ENCODE measurements at places on chromosomes 1 and 21.

GRCh38 chr1:43835082-43836021, 98.2 kb upstream of the ARTN start:
- no peak for DNase-seq

DNA sequence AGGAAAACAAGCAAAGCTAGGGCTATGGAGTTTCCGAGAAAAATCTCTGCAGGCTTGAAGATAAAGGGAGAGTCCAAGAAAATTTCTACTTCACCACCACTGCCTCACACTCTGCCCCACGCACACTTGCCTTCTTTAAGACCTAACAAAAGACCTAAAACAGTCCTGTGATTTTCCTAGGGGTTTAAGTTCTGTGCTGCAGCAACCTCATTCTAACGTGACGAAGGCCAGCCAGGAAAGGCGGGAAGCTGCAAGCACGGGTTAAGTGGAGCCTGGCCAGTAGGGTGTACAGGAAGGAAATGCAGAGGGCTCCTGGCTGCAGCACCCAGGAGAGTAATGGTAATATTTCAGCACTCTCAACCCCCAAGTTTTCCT, 1.5 kb downstream of the SPATA6 start:
- no peak for DNase-seq

GRCh38 chr1:55334797-55335196, 119.6 kb upstream of the USP24 start:
- DNase-seq, result no peak

GRCh38 chr1:232978091-232978634, 27.8 kb downstream of the NTPCR start:
- DNase-seq, result no peak

- no peak for DNase-seq
Measured at GRCh38 chr1:232983817-232984567, 33.6 kb downstream of the NTPCR start.

GRCh38 chr1:53639251-53639763, 99.7 kb downstream of the GLIS1 start:
- no peak for DNase-seq

GRCh38 chr1:67401443-67401842, 28.8 kb downstream of the SERBP1 start:
- no peak for DNase-seq

GRCh38 chr1:188904201-188904600, 1573.5 kb downstream of the BRINP3 start:
- DNase-seq, result no peak

DNA sequence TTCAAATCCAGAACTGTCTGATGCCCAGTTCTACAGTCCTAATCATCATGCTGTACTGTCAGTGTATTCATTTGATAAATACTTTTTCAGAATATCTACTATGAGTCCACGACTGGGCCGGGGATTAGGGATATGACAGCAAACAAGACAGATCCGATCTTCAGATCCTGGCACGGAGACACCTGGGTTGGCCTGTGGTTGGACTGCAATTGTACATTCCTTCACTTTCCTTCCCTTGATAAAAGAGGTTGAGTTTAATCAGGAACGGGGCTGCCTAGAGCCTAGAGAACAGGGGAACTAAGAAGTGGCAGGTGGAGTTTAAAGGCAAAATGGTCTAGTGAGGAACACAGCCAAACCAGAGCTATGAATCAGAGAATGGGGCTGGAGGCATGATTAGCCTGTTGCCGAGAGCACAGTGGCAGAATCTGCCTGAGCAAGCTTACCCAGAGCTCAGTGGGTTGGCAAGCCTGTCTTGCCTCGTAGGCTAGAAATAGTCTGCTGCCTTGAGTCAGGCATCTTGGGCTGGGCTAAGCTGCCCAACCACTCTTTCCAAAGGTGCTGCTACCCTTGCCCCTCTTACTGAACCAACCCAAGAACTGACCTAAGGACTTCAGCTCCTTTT, 38.1 kb upstream of the PTCH2 start:
- no peak for DNase-seq

GRCh38 chr1:214389734-214390133, 108.8 kb downstream of the SMYD2 start:
- no peak for DNase-seq

GRCh38 chr1:164713456-164714207, 154.6 kb downstream of the PBX1 start:
- no peak for DNase-seq

DNA sequence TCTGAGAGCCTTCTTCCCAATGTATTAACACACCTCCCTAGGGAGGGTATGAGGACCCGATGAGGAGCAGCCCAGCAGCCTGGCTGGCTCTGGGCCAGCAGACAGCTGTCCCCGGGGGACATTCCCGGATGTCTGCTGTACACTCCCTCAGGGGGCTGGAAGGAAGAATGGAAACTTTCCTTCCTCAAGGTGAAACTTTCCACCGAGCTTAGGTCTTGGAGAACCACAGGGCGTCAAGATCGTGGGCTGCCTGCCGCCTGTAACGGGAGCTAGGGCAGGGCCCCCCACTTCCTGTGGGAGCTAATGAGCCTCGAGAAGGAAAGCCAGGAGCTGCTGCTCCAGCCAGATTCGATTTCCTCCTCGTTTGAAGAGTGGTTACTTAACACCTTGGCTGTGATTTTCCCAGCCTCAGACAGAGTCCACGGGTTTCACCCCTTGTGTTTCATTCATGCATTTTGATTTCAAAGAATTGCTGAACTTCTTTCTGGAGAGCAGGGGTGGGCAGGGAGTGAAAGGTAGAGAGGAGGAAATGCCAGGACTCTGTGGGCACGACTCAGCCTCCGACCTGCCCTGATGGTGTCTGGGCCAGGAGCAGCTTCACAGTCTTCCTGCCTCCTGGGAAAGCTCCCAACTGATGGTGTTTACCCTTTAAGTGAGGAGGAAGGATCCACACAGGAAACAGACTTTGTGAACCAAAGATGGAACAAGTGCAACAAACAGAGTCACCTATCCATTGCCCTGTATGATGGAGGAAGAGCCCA, 29.7 kb downstream of the UBE2T start:
- no peak for DNase-seq

GRCh38 chr1:111653709-111654108, 34.1 kb downstream of the RAP1A start:
- DNase-seq, result no peak

DNA sequence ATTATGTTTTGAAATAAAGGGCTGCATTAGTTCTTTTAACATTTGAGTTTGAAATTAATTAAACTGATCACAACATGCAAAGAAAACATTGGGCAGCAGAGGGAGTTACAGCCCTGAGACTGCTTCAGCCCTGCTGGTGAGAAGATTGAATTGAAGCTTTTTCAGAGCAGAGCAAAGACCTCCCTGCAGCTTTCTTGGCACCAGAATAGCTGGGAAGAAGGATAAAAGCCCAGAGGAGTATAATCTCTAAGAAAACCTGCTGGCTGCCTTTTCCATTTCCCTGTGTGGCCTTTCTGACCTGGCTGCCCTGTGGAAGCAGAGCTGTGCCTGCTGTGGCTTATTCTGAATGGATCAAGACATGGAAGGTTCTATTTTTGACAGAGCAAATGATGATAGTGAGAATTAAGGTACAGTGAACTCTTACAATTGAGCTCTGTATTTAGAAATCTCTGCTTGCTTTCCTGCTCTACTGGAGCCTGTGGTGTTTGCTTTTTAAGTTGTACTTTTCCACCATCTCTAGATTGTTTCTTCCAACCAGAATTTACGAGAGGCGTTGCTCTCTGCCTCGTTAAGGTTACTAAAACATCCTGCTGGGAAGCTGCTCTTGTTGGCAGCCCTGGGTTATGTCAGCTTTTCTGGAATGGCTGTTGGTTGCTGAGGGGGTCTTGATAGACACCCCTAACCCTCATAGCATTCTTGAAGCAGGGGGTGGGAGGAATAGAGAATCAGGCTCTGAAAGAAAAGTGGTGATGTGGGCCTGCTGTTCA, 9.9 kb downstream of the SNRPE start:
- no peak for DNase-seq

DNA sequence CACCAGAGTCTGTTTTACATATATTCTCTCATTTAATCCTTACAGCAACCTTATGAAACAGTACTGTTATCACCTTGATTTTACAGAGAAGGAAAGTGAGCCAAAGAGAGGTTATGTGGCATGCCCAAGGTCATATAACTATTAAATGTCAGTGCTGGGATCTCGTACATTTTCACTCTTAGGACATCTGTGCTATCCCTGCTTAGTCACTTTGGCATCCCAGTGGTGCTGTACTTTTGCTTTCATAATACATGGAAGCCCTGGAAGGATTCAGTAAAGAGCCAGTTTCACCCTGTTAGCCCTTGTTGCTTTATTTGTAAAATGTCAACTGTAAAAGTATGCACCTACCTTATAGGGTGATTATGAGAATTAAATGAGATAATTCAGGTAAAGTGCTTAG, 104.4 kb downstream of the NFIA start:
- no peak for DNase-seq

GRCh38 chr1:50473513-50473912, 50.3 kb upstream of the DMRTA2 start:
- DNase-seq, result no peak

- no peak for DNase-seq
Measured at GRCh38 chr1:201656311-201657032, 117.5 kb downstream of the NAV1 start.

Measured in activated naive CD4-positive, alpha-beta T cell (primary cell).